ENCODE measurements at places on chromosomes 11 and 22. TPM values are rescaled to one million over a fixed set of nuclear protein-coding genes. Genes with fewer than 3 reads are reported as not detected.

GRCh38 chr11:70582886-70583641 lies 184.7 kb downstream of the CTTN start:
- DNase-seq, result no peak

DNA sequence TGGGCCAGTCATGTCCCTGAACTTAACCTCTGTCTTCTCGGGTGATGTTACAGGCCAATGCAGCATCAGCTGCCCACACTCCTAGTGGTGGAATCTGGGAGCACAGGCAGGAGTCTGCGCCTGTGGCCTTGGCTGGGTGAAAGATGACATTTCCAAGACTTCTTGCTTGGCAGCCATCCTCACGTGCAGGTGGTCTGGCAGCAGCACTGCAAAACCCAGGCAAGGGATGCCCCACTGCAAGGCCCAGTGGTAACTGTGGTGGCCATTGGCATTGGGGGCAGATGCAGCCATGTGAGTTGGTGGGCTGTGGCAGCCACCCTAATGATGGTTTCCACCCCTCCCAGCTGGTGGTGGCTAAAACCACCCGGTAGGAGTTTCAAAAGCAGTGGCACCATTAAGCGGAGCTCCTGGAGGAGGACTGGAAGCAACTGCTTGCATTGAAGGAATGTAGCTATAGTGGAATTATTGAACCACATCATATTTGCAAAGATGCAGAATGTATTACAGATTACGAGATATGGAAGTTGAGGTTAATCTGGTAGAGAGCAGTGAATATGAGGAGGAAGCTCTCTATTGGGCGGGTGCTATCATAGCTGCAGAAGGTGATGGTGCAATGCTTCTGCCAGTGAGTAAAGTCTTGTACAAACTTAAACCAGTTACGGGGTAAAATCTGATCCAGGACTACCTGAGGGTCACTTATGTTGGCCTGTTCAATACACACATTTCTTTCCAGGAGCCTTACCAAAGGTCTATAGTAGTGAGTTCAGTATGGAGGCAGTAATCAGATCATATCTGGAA lies 120.7 kb upstream of the TOP3B start:
- DNase-seq, result peak; percentile 21

- no peak for DNase-seq
Observed at GRCh38 chr11:2883979-2884815, 1.4 kb downstream of the CDKN1C start.

DNA sequence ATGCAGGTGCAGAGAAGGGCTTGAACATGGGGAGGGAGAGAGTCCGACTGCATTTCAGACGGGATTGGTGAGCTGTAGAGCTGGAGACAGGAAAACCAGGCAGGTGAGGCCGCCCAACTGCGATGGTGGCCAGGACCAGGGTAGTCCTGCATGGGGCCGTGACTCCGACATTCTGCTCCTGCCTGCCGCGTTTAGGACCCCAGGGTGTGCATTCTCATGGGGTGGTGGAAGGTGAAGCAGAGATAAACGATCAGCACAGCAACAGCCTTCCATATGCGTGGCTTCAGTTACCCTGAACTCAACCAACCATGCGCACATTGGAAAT lies 29.3 kb downstream of the SHANK2 start:
- no peak for DNase-seq

DNA sequence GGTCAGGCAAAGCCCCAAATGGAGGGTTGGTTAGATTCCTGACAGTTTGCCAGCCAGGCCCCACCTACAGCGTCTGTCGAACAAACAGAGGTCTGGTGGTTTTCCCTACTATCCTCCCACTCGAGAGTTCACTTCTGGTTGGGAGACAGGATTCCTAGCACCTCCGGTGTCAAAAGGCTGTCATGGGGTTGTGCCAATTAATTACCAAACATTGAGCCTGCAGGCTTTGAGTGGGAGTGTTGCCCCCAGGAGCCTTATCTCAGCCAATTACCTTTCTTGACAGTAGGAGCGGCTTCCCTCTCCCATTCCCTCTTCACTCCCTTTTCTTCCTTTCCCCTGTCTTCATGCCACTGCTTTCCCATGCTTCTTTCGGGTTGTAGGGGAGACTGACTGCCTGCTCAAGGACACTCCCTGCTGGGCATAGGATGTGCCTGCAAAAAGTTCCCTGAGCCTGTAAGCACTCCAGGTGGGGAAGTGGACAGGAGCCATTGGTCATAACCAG lies 4.7 kb upstream of the TTC36 start:
- no peak for DNase-seq

DNA sequence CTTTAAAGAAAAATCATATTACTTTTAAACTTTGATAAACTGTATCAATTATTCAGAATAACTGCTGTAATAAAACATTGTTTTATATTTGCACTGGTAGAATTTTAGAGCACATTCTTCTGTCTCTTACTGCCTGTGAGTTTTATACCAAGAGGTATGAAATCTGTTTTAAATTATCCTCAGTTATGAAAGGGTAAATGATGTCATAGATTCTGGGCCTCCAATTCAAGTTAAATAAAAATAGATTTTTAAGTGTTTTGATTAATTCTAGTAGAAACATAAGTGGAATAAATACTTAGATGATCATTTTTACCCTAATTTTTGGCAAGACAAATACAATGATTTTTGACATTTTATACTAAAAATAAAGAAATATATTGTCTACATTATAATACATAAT lies 93.0 kb downstream of the GUCY1A2 start:
- DNase-seq, result no peak

DNA sequence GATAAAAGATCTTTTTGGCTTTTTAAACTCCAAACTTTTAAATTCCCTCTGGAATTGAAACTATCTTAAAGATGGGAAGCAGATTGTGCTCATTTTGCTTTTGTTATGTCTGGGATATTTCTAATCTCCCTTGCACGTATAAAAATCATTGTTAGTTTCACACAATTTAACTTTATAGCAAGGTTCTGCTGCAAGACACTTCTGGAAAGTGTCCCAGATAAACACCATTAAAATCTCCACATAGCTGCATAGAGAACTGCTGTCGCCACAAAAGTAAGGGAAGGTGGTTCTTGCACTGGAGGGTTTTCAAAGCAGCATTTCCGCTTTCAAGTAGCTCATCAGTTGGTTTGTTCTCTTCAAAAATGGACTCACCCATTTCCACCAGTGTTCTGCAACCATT lies 11.8 kb downstream of the PTS start:
- no peak for DNase-seq

GRCh38 chr11:65538915-65539743 lies 14.2 kb downstream of the SCYL1 start:
- DNase-seq, result no peak

DNA sequence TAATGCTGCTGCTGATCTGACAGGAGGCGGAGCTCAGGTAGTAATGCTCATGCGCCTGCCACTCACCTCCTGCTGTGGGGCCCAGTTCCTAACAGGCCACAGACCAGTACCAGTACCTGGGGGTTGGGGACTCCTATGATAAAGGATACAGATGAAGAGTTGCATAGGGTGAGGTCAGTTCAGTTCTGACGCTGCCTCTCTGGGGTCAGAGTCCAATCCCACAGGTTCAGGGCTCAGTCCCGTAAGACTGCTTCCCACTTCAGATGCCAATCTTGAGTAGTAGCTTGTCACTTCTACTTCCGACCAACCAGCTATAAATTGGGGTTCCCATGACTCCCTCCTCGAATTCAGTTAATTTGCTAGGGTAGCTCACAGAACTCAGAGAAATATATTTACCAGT lies 8.6 kb downstream of the ASRGL1 start:
- DNase-seq, result no peak

The ADM2 gene
- total RNA-seq, result 12.8 TPM
